Thyroid gland (tissue), 4 donors: ENCODE measurements at places on chromosomes 7 and 10. TPM values are rescaled to one million over a fixed set of nuclear protein-coding genes. Genes with fewer than 3 reads are reported as not detected.

DNA sequence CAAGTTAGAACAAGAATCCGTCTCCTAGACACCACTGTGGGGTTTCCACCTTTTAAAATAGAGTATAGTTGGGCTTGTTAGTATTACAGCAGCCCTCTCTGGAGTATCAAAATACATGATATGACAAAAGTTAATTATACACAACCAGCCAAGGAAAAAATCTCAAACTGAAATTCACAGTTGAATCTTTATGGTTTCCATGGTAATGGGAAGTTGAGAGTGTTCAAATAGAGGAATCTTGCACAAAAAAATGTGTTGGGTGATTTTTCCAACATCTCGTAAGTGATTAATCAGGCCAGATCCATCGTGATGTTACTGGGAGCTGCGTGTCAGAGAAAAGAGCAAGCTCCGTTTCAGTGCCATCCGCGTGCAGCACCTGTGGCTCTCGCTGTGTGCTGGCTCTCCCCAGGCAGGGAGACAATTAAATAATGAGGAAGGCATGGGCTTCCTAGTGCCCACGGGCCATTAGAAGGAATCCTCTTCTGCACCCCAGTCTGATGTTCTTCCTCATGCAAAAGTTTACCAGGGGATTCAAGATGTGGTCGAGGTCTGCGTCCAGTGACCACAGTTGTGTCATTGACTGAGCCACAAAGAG, 41.1 kb upstream of the ADARB2 start:
- no peak for DNase-seq

The SPDYE17 gene
- total RNA-seq: not detected

The CDHR1 gene
- not detected for total RNA-seq

DNA sequence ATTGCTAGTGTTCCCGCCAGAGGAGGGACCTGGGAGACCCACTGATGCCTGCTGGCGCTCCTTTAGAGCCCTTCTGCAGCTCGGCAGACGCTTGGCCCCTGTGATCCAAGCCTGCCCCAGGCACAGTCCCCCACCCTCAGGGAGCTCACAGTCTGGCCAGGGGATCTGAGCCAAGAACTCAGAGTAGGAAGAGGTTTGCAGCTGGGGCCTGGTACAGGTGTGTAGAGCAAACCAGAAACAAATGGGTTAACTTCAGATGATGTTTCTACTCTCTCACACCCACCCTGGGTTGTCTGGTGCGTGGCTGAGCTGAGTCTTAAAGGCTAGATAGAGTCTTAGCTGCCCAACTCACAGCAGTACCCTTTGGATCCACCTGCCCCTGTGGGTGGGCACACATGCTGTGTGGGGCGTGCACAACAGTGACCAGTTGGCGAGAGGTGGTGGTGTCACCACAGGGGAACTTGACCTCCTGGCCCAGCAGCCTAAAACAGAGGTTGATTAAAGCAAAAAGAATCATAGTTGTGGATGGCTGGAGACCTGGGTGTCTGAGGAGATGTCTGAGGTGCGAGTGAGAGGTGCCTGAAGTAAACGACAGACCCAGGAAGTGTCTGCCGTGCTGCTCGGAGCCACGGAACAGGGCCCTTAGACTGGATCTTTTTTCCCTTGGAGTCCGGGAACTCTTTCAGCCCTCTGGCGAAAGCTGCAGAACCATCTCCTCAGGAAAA, 31.2 kb upstream of the SRGN start:
- DNase-seq: no peak

DNA sequence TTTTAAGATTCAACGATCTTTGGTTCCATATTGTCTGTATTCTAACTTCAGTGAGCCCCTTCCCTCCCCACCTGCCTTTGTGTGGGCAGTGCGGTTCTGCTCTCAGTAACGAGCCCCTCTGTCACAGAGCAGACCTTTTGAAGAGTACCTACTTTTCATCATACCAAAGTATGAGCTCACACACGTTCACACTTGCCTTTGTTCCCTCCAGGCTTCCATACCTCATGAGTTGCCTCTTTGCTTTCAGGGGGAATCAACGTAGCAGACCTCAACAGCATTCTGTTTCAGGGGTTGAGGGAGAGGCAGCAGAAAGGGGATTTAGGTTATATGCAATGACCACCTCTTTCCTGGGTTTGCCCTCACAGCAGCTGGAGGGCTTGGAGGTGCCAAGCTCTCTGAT, 211.4 kb upstream of the MDFIC start:
- DNase-seq: no peak

The OGDHL gene
- 99.8 TPM for total RNA-seq

The GJD4 gene
- not detected for total RNA-seq

The TDRD1 gene
- 0.67 TPM for total RNA-seq

The FAM241B gene
- total RNA-seq: 5.6 TPM

GRCh38 chr7:2911466-2911865, 67.4 kb upstream of the GNA12 start:
- DNase-seq: no peak

DNA sequence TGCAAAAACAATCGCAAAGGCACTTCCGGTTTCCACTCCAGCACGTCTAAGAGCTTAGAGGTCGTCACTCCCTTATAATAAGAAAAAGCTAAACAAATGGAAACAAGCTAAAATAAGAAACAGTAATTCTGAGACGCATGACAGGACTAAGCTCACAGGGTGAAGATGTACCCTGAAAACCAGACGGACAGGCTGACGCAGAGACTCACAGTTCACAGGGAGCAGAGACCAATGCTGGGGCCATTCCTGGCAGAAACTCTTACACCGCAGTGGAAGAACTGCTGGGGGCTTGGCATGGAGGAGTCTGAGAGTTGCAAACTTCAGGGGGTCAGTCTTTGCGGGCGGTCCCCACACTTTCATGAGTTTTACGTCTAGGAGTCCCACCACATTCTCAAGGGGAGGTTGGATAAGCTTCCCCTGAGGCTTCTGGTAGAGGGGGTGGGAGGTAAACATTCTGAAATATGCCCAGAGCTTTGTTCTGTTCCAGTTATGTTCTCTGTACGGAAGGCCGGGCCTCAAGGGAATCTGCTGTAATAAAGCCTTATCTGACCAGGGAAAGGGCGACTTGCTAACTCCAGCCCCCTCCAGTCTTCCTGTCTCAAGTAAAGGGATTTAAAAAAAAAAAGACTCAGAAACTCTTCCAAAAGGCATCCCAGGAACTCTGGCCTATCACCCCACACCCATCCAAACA, 47.8 kb downstream of the BRI3 start:
- DNase-seq: no peak

DNA sequence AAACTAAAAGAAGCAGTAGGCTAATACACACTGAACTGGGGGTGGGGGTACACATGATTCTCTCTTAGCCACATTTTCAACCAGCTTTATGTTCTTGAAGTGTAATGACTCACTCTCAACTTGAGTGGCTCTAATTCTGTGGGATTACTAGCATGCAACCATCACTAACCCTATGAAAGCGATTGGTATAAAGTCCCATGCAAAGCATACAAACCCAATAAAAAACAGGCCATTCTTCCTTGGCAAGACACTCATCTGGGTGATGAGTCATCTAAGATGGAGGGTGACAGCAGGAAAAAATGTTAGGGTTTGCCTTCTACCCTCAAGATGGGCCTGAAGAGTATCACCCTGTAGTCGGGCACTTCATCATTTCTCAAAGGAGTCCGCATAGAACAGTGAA, 14.9 kb upstream of the PON3 start:
- no peak for DNase-seq

- peak; percentile 26 for DNase-seq
These were observed 78.6 kb upstream of the ARMC3 start for GRCh38 chr10:22849077-22849805.

The PLAC9 gene
- total RNA-seq: 65.6 TPM

- DNase-seq: no peak
These were observed 135.7 kb downstream of the DNAJB6 start for GRCh38 chr7:157472311-157473050.

DNA sequence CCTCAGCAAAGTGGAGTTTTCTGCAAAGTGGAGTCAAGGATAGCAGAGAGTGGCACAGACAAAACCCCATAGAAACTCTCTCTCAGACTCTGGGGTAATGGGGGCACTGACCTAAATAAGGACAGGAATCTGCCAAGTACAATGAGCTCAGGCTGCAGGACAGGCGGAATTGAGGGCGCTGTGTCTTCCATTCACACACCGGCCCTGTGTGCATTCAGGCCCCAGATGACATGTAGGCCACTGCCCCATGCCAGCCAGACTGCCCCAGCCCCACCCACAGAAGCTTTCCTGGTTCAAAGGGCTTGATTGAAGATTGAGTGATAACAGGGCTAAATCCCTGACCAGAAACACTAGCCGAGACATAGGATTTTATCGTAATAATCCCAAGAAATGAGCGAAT, 52.7 kb downstream of the EEPD1 start:
- DNase-seq: no peak

DNA sequence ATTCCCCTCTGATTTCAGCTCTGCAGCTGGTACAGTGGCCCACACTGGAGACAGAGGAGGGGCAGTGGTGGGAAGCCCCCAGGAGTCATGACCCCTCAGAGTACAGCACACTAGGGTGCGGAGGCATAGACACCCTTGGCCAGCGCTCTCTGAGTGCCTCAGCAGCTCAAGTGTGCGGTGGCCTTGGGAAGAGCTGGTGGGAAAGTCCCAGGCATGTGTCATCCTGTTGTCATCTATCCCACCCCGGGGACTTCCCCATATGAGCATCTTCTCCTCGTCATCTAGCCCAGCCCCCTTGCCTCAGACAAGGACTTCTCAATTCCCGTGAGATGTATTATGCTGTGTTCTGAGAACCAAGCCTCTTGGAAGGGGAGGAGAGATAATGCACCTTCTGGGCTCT, 15.6 kb upstream of the PPIF start:
- DNase-seq: no peak

The UBE2H gene
- 140 TPM for total RNA-seq

- DNase-seq: peak; percentile 51
These were observed 165.8 kb upstream of the PRSS1 start for GRCh38 chr7:142583446-142583845.

DNA sequence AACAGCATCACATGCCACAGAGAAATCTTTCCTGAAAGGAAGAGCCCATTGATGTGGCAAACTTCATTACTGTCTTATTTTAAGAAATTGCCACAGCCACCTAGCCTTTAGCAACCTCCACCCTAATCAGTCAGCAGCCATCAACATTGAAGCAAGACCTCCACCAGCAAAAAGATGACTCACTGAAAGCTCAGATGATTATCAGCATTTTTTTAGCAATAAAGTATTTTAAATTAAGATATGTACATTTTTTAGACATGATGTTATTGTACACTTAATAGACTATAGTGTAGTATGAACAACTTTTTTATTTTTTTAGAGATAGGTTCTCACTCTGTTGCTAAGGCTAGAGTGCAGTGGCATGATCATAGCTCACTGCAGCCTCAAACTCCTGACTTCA, 14.8 kb downstream of the STEAP1B start:
- no peak for DNase-seq

The ENO4 gene
- 1.1 TPM for total RNA-seq

The PPP1R17 gene
- total RNA-seq: not detected

- DNase-seq: peak; percentile 36
These were observed 669 bp downstream of the PI4K2A start for GRCh38 chr10:97640868-97641811.

- peak; percentile 4 for DNase-seq
These were observed 242.2 kb downstream of the RAB11FIP2 start for GRCh38 chr10:117804470-117805011.

GRCh38 chr7:105307163-105307672, 81.5 kb downstream of the SRPK2 start:
- DNase-seq: no peak

DNA sequence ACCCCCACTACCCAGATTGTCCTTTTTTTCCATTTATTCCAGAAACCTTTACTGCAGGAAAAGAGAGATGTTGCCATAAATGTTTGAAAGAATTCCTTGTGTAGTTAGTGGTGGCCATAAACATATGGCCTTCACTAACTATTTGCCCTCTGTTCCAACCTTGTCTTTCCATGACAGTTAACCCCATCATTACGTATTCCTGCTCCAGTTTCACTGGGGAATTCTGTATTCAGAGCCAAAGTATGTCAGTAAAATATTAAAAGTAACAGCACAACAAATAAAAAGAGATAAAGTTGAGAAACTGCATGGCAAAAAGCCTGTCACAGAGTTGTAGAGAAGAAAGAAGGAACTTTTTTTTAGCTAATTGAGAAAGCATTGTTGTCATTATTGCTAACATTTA, 261.3 kb downstream of the BICC1 start:
- DNase-seq: no peak

GRCh38 chr7:815284-816216, 16.7 kb upstream of the SUN1 start:
- peak; percentile 69 for DNase-seq

The GPR37 gene
- total RNA-seq: 0.13 TPM

GRCh38 chr10:88989824-88990383, 694 bp upstream of the FAS start:
- no peak for DNase-seq

The HEPACAM2 gene
- not detected for total RNA-seq

DNA sequence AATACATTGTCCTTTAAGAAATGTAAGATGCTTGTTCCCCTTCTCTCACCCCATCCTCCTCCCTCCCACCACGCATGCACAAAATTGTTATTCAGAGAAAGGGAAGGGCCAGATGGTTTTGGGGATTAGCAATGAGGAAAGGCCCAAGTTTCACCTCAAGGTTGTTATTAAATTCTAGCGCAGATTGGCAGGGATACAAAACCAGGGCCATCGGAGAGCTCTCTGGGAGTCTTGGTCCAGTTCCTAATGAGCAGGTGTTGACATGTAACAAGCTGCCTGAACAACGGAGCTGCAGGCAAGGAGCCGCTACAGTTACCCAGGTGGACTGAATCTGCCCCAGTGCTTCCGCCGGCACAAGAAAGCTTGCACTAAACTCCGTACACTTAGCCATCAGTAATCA, 9.7 kb upstream of the ANK3 start:
- DNase-seq: peak; percentile 8

The TAS2R4 gene
- 1.8 TPM for total RNA-seq

- DNase-seq: no peak
These were observed 227.5 kb upstream of the CHRM2 start for GRCh38 chr7:136640977-136641376.

- DNase-seq: no peak
These were observed 437.5 kb upstream of the GHITM start for GRCh38 chr10:83701799-83702198.

GRCh38 chr10:65396997-65397396, 1528.8 kb upstream of the LRRTM3 start:
- DNase-seq: no peak

DNA sequence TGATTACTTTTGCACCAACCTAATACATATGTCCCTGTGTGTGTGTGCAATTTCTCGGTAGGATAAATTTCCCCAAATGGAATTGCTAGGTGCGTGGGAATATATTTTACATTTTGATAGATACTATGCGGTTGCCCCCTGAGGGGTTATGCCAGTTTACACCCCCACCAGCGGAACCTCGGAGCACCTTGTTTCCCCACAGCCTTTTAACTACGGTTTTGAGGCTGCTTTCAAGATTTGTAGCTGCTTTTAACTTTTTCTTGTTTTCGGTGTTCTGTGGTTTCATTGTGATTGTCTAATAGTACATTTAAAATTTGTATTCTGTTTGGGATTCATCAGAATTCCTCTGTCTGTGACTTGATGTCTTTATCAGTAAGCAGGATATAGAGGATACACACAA, 22.0 kb downstream of the PROSER2 start:
- DNase-seq: no peak

The AS3MT gene
- total RNA-seq: 19.2 TPM
